ENCODE measurements at places on chromosomes 5 and 9. TPM values are rescaled to one million over a fixed set of nuclear protein-coding genes. Genes with fewer than 3 reads are reported as not detected.

The FBP2 gene
- total RNA-seq: not detected

The NEUROG1 gene
- total RNA-seq: not detected

The CD180 gene
- total RNA-seq: 0.26 TPM

The MEIKIN gene
- not detected for total RNA-seq

The CSNK1G3 gene
- total RNA-seq: 40.0 TPM

The SAP30L gene
- 37.7 TPM for total RNA-seq

The CCDC192 gene
- not detected for total RNA-seq

The TBCA gene
- 207 TPM for total RNA-seq

The PHF19 gene
- total RNA-seq: 144 TPM

The PRRX2 gene
- 3.4 TPM for total RNA-seq

The SPINK9 gene
- total RNA-seq: not detected

The TCERG1 gene
- total RNA-seq: 146 TPM

The FGF1 gene
- total RNA-seq: not detected

The F2RL1 gene
- 0.14 TPM for total RNA-seq

The STK32A gene
- total RNA-seq: not detected

The ARSI gene
- not detected for total RNA-seq

The F12 gene
- 2.7 TPM for total RNA-seq

The DHFR gene
- 73.4 TPM for total RNA-seq

The PRDM9 gene
- total RNA-seq: not detected

The CHSY3 gene
- total RNA-seq: not detected

The PCDHB2 gene
- total RNA-seq: not detected

The OTULINL gene
- 9.4 TPM for total RNA-seq

The SLC34A1 gene
- total RNA-seq: not detected

Data from activated CD4-positive, alpha-beta T cell treated with anti-CD3 and anti-CD28 coated beads, Interleukin-2, amount 10 ng/mL, durations not matched to agents 24 days and 14 days (primary cell).